Suprapubic skin (tissue), 4 donors: ENCODE measurements at places on chromosomes 6 and 20. TPM values are rescaled to one million over a fixed set of nuclear protein-coding genes. Genes with fewer than 3 reads are reported as not detected.

The ZC2HC1B gene
- total RNA-seq: not detected

The GTSF1L gene
- not detected for total RNA-seq

The IMPG1 gene
- not detected for total RNA-seq

The BANF2 gene
- not detected for total RNA-seq

The COQ3 gene
- 4.7 TPM for total RNA-seq

The IRF4 gene
- total RNA-seq: 20.5 TPM

The TRIM38 gene
- 14.9 TPM for total RNA-seq

The PGC gene
- not detected for total RNA-seq

The ETV7 gene
- total RNA-seq: 7.0 TPM

The TMEM14A gene
- 14.1 TPM for total RNA-seq

The NKX2-4 gene
- not detected for total RNA-seq

The SMLR1 gene
- not detected for total RNA-seq

The HLA-A gene
- 457 TPM for total RNA-seq

The EDN3 gene
- total RNA-seq: 2.4 TPM

The NMBR gene
- total RNA-seq: not detected

The CNKSR3 gene
- 10.8 TPM for total RNA-seq

The SLC22A23 gene
- total RNA-seq: 38.2 TPM

The RAET1G gene
- 1.9 TPM for total RNA-seq

The KCNK15 gene
- total RNA-seq: 1.4 TPM

The SIRPB2 gene
- 1.3 TPM for total RNA-seq

The SLC24A3 gene
- 5.8 TPM for total RNA-seq

The PTPRK gene
- total RNA-seq: 48.4 TPM

The C6orf58 gene
- not detected for total RNA-seq

The LGSN gene
- total RNA-seq: not detected

The FAM209B gene
- not detected for total RNA-seq

The CST5 gene
- not detected for total RNA-seq

The PARD6B gene
- 10.3 TPM for total RNA-seq

The MCHR2 gene
- not detected for total RNA-seq

The CRYBG1 gene
- total RNA-seq: 91.8 TPM

The XKR7 gene
- not detected for total RNA-seq

The TBXT gene
- total RNA-seq: not detected
